ENCODE measurements at places on chromosomes 3 and 15.
A peak's percentile ranks its signal among the peaks of the same experiment; 100 is the strongest.

GRCh38 chr3:43521941-43522340, 99.9 kb downstream of the ANO10 start:
- no peak for DNase-seq

- no peak for DNase-seq
Observed at GRCh38 chr15:73994912-73995622, 551 bp downstream of the PML start.

DNA sequence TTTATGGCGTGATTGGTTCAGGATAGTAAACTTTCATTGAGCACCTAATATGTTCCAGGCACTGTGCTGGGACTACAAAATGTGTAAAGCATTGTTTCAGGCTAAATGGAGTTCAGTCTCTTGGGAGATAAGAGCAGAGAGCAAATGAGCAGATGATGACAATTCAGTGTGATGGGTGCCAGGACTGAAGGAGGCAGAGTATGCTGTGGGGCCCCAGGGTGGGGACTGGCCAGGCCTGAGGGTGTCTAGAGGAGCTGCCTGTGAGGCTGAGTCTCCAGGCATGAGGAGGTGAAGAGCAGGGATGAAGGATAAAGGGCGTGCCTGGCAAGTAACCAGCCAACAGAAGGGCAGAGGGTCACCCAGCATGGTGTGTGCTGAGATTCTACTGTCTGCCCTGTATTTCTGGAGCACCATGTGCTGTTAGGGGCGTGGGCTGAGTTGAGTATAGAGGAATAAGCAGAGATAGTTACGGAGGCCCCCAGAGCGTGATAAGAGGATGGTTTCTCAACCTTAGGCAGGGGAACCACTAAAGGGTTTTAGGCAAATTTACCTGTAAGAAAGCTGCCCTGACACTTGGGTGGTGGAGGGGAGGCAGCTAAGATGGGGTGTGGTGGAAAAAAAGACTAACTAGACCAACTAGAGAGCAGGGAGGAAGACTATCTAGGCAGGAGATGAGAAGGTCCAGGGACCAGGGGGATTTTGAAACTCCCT, 38.5 kb downstream of the EPHB1 start:
- DNase-seq, result no peak

DNA sequence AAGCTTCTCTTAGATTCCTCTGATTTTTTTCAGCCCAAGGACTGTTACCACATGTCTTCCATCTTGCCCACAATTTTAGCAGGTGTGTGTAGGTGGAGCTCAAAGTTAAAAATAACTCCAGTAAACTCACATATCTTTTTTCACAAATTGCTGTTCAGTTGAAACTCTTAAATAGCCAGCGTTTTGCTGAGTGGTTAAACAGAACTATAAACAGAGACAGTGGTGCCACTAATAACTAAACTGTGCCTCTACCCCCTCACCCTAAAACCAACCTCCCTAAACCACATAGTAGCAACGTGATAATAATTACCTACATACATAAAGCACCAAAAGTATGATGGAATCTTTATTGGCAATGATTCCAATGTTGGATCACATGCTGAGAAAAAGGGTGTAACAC, 525.1 kb downstream of the PDCD6IP start:
- DNase-seq, result no peak

- DNase-seq, result no peak
Observed at GRCh38 chr3:129836381-129837064, 57.0 kb downstream of the TMCC1 start.

DNA sequence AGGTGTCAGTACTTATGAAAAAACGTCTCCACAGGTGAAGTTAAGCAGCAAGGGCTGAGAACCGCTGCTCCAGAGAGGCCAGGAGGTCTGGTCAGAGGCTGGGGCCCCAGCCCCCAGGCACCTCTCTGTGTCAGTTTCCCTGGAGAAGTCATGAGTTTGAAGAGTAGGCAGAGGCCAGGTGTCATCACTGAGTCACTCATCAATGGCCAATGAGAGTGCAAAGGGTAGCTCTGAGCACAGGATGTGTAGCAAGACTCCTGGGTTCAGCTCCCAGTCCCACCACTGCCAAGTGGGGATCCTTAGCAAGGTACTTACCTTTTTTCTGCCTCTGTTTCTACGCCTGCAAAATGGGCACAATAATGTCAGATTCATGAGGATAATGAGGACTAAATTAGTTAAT, 47.9 kb downstream of the CORO2B start:
- DNase-seq, result no peak

- no peak for DNase-seq
Observed at GRCh38 chr3:140794507-140794906, 116.6 kb downstream of the TRIM42 start.

DNA sequence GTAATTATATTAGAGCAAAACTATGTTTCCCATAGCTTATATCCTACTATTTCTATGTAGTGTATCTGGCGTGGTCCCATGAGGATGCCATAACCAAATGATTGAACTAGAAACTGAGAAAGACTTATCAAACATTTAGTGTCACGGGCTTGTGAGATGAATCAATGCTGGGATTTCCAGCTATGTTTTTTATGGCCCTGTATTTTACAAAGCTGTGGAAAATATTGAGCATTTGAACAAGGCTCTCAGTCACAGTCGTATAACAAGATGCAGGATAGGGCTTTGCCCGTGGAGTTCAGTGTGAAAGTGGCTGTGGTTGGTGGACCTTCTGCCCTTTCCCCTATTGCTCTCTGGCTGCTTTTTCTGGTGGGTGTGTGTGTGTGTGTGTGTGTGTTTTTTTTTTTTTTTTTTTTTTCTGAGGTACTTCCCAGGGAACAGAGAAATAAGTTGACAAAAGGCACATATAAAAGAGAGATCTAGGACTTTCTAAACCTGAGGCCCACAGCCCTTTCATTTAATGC, 60.7 kb downstream of the CACNA1D start:
- DNase-seq, result peak; percentile 18

DNA sequence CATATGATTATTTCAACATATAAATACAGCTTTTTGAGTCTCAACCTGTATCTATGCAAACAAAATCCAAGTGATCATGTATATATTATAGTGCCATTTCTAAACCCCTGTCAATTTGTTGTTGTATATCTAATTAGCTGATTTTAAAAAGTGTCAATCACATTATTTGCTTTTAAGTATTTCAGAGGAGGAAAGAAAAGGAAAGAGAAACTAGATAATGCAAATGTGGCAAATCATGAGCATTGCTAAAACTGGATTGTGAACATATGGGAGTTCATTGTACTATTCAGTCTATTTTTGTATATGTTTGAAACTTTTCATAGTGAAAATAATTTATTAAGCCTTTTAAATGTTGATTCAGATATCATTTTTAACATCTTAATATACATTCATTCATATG, 190.7 kb downstream of the ZIC4 start:
- no peak for DNase-seq

DNA sequence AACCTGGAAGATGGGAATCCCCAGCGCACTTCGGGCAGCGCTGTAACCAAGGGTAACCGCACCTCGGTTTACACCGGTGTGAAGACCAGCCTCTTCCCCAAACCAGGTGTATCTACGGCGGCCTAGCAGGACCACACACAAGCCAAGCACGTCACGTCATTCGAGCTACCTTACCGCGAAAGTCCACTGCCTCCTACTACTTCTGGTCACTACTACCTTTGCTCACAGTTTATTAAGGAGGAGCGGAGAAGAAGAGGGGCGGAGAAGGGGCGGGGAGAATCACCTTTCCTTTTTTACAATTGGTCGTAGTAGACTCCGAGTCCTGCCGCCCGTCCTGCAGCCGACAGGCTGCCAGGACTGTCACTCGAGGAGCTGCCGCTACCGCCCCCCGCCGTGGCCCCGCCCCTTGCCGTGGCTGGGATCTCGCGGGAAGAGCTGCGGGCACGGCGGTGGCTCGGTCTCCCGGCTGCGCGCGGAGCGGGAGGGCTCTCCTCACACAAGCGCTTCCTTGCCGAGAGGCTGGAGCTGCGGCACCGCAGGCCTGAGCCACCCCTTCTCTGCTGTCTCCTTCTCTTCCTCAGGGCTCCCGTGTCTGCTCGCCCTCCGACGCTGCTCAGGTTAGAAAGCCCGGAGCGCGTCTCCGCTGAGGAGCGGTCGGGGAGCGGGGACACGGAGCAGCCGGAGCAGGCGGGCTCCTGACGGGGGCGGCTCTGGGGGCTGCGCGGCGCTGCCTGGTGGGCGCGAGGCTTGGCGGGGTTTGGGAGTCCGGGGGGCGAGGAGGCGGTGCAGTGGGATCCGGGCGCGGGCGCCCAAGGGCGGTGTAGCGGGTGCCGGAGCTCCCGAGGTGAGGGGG, at the start of gene GLCE:
Gene GLCE (plus strand): TSS at position 495 of the 853 bp plus-strand sequence. CDS start 95,172 bp downstream, outside the sequence.
- peak; percentile 95 for DNase-seq

DNA sequence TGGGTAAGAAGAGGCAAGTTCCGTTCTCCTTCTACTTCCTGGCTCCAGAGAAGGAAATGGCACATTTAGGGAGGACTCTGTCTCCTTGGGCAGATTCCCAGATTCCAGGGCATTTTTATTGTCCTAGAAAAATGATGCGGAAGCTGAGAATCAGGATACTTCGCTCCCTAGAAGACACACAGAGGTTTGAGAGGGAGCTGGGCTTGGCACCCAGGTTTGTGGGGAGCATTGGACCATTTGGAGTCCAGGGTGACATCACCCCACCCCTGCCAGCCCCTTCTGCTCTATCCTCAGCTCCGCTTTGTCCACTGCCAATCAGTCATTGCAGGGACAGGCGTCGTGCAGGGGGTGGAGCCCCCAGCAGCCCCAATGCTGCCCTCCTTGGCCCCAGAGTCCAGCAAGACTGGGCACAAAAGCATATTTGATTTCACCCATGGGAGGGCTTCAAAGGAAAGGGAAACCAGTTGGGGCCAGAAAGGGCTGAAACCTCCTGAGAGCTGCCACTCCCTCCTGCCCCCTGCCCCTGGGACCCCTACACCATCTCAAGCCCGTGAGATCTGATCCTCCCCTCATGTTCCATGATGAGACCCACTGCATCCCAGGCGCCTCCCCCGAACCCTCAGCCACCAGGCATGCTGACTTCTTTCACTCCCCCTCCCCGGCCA, 129.8 kb upstream of the MEF2A start:
- no peak for DNase-seq

DNA sequence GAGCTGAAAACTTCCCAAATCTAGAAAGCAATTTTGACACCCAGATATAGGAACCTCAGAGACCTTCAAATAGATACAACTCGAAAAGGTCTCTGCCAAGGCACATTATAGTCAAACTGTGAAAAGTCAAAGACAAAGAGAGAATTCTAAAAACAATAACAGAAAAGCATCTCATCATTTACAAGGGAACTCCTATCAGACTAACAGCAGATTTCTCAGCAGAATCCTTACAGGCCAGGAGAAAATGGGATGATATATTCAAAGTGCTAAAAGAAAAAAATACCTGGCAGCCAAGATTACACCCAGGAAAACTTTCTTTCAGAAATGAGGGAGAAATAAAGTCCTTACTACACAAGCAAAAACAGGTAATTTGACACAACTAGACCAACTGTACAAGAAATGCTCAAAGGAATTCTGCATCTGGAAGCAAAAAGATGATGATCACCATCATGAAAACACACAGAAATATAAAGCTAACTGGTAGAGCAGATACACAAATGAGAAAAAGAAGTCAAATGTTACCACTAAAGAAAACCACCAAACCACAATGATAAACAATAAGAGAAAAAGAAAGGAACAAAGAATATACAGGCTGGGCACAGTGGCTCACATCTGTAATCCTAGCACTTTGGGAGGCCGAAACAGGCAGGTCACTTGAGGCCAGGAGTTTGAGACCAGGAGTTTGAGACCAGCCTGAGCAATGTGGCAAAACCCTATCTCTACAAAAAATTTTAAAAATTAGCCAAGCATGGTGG, 50.4 kb downstream of the ADAM10 start:
- no peak for DNase-seq

- no peak for DNase-seq
Observed at GRCh38 chr3:53525765-53526703, 31.6 kb downstream of the CACNA1D start.

GRCh38 chr3:196142202-196142956, 60.5 kb upstream of the TFRC start:
- DNase-seq, result no peak

DNA sequence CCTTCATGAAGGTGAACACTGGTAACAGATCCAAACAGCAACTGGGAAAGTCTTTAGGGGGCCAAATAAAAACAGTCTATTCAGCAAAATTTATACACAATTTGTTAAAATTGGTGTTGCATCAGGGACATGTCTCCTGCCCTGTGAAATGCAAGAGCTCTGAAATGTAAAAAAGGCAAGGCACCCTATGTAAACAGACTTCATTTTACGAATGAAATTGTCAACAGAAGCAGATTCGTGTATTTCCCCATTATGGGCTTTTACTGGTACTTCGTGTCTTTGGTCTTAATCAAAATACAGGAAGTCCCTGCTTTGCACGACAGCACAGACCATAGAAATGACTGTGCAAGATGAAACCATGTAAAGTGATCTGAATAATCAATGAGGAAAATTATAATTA, 127.3 kb upstream of the THBS1 start:
- DNase-seq, result no peak

GRCh38 chr3:169390741-169391305, 272.7 kb downstream of the MECOM start:
- no peak for DNase-seq

- DNase-seq, result no peak
Observed at GRCh38 chr3:155791190-155791589, 14.9 kb downstream of the C3orf33 start.

GRCh38 chr3:46878781-46879436, 1.4 kb downstream of the PTH1R start:
- DNase-seq, result no peak

- no peak for DNase-seq
Observed at GRCh38 chr3:23778446-23778845, 27.3 kb upstream of the UBE2E1 start.

DNA sequence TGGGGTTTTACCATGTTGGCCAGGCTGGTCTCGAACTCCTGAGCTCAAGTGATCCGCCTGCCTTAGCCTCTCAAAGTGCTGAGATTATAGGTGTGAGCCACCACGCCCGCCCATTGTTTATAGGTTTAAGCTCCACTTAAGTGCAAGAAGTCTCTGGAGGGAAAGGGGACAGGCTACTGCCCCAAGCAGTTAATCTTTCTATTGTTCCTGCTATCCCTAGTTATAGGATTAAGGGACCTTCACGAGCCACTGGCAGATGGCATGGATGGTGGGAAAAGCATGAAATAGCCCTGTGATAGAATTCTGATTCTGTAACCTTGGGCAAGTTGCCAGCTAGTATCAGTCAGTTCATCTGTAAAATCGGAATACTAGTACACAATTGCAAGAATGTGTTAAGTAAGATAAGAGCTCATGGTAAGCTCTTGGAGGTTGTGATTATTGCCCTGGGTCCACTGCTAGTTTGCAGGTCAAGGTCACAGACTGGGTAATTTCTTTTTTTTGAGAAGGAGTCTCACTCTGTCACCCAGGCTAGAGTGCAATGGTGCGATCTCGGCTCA, 5.3 kb upstream of the RBPMS2 start:
- DNase-seq, result no peak

- no peak for DNase-seq
Observed at GRCh38 chr3:151899996-151900395, 26.6 kb downstream of the SUCNR1 start.

- no peak for DNase-seq
Observed at GRCh38 chr15:57150066-57150865, 226.0 kb upstream of the CGNL1 start.

GRCh38 chr3:101778385-101779046, 495 bp upstream of the NXPE3 start:
- no peak for DNase-seq

Measured in activated naive CD4-positive, alpha-beta T cell treated with anti-CD3 and anti-CD28 coated beads, Interleukin-2, amount 50 U/mL, for 16 hours (primary cell).